Activated CD4-positive, alpha-beta T cell treated with anti-CD3 and anti-CD28 coated beads for 1 hour (primary cell): ENCODE measurements at places on chromosomes 1 and 21.

DNA sequence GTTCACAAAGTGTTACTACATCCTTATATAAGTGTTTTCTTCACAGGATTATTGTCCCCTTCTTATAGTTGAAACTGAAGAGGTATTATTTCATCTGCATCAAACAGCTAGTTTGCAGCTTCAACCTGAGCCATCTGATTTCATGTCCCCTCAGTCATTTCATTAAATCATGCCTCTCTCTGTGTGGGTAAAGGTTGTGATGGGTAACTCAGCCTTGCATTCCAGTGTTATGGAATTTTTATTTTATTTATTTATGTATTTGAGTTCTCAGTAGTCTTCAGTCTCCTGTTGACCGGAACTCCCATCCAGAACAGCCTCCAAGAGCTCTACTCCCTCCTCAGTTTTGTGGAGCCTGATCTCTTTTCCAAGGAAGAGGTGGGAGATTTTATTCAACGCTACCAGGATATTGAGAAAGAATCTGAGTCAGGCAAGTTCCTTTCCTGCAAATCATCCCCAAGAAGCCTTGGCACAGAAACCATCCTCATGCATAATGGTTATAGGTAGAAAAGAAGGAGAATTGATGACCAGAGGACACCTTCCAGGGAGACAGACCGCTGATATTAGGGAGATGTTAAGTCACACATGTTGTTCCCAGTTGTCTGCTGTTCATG lies 21.8 kb downstream of the CHD1L start:
- DNase-seq = no peak

DNA sequence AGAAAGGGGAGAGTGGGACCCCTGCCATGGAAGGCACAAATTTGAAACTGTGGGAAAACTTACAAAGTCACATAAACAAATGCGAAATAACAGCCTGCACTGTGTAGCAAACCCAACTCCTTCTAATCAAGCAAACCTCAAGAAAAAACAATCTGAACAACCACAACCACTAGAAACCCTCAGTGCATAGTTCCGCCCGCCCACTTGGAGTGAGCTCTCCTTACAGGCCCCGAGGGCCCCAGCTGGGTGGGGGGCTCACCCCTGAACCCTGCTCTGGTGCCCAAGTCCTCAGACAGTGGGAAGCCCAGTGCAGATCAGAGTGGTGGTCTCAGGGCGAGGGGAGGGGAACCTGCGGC lies 931 bp upstream of the MXRA8 start:
- DNase-seq = no peak

DNA sequence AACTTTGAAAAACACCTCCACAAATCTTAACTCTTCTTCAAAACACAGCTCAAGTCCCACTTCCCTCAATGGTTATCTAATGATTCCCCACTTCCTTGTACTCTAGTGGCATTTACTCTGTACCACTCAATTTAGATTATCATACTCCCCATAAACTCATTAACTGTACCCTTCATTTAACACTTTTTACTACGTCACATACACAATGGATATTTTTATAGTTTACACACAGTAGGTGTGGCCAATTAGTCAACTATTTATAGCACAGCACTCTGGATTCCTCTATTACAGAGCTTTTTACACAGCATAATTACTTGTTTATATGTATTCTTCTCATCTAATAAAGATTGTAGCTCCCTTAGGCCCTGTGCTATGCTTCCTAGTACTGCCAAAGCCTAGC lies 62.1 kb downstream of the FOXJ3 start:
- no peak for DNase-seq

DNA sequence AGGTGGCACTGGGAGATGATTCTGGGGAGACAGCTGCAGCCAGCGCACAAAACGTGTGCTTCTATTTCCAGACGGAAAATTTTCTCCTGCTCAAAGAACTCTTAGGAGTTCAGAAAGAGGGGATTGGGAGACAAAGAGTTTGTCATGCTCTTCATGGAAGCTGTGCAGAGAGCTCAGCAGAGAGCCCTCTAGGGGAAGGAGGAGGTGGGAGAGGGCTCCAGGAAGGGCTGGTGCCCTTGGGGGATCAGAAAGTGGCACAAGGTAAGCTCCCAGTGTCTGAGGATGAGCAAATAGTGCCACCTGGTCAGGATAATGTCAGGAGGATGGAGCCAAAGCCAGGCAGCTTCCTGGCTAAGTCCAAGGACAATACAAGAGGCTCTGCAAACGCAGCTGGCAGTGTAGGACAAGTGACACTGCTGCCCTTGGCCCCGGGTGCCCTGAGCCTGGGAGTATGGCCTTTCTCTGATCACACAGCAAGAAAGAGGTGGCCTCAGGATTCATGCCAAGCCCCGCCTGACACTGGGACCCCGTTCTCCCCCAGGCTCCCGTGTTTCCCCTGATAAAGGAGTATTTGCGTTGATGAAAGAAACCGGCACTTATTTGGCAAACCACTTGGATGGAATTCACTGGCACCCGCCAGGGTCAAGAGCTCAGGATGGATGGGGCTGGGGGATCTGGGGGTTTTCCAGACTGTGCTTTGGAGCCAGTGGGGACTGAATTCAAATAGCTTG lies 254.0 kb downstream of the PTPRU start:
- no peak for DNase-seq
